ENCODE measurements at places on chromosomes 7 and 10.
A peak's percentile ranks its signal among the peaks of the same experiment; 100 is the strongest.

DNA sequence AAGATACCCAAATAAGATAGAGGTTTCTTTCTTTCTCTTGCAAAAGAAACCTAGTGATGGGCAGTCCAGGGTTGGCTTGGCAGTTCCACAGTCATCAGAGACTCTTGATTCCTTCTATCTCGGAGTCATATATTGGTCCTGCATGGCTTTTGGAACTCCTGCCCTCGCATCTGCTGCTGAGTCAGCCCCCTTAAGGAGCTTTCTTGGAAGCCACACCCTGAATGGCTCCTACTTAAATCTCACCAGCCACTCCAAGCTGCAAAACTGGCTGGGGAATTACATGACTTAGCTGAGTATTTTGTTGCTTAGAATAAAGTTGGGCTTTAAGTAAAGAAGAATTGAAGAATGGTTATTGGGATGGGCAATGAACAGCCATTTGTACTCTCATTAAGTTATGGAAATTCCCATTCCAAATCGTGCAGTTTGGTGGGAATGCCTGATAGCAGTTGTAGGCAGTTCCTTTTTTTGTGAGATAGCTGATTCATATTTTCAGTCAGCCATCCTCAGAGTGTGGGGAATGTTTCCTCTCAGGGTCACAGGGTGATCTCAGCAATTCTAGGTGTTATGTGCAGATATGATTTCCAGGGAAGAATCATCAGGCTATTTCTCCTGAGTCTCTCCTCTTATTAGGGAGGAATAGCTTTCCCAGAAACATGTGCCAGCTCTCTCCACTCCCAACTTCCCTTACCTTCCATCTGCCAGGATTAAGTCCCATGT lies 209.9 kb downstream of the BBS9 start:
- no peak for DNase-seq

- no peak for DNase-seq
Measured at GRCh38 chr10:50346942-50347341, 95.6 kb upstream of the ASAH2 start.

- DNase-seq: no peak
Measured at GRCh38 chr10:48802611-48803071, 118.0 kb downstream of the WDFY4 start.

DNA sequence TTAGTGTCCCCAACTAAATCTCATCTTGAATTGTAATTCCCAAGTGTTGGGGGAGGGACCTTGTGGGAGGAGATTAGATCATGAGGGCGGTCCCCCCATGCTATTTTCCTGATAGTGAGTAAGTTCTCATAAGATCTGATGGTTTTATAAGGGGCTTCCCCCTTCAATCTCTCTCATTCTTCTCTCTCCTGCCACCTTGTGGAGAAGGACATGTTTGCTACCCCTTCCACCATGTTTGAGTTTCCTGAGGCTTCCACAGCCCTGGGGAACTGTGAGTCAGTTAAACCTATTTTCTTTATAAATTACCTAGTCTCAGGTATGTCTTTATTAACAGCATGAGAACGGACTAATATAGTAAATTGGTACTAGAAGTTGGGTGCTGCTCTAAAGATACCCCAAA lies 365.6 kb downstream of the ANKRD7 start:
- no peak for DNase-seq

- DNase-seq: no peak
Measured at GRCh38 chr7:139594911-139595476, 71.5 kb downstream of the CLEC2L start.

GRCh38 chr7:139427788-139428187 lies 55.7 kb downstream of the KLRG2 start:
- DNase-seq: no peak

DNA sequence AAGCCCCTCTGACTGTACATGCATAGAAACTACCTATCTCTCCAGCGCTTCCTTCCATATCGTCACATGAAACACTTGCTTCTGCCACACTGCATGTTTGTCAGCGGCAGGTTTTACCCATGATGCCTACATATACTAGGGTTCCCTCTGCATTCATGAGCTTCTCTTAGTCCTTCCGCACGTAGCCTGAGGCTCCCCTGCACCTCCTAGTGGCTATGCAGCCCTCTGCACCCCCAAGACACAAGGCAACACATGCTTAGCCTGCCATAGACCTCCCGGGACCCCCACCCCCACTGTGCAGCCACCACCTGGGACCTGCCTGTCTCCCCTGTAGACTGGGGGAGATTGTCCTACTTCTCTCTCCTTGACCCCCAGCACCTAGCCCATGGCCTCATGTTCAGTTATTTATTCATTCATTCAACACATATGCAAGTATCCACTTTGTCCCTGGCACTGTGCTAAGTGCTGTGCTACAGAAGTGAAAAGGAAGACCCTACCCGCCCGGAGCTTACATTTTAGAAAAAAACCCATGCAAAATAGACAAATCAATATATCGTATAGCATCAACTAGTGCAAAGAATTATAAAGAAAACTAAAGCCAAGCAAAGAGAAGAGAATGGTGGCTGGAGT lies 23.5 kb downstream of the TMEM273 start:
- DNase-seq: no peak

- DNase-seq: no peak
Measured at GRCh38 chr7:17951742-17952254, 11.5 kb upstream of the SNX13 start.

DNA sequence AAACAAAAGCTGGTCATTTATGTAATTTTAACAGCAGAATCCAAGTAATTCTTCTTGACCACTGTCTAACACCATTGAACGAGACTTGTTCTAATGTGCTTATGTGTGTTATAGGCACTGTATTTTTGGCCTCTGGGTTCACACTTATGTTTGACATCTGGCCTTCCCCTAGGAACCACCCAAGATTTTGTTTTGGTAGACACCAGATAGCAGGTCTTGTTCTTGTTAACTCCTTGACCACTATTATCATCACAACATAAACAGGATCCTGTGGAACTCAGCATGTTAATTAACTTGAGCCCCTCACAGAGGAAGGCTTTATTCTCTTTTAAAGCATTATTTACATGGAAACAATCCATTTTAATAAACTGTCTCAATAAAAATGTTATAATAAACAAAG lies 167.7 kb downstream of the SEMA3D start:
- no peak for DNase-seq

DNA sequence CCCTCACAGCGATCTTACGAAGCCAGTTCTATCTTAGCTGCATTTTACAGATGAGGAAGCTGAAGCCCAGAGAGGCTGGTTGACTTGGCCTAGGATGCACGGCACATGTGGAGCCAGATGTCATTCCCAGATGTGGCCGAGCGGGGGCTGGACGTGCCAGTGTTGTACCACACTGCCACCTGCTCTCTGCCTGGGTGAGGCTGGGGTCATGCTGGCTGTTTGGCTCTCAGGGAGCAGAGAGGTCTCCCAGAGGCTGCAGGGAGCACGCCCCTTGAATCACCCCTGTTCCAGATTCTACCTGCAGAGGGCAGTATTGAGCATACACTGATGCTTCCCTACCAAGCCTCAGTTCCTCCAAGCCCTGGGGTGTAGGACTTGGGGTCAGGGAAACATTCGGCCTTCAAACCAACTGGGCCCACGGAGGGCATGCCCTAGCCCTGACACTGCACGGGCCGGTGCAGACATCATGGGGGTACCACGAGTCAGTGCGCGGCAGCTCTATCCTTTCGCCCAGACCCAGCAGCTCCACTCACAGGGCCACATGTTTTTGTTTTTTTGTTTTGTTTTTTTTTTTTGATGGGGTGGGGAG lies 3.8 kb upstream of the GTF2IRD1 start:
- peak; percentile 54 for DNase-seq

DNA sequence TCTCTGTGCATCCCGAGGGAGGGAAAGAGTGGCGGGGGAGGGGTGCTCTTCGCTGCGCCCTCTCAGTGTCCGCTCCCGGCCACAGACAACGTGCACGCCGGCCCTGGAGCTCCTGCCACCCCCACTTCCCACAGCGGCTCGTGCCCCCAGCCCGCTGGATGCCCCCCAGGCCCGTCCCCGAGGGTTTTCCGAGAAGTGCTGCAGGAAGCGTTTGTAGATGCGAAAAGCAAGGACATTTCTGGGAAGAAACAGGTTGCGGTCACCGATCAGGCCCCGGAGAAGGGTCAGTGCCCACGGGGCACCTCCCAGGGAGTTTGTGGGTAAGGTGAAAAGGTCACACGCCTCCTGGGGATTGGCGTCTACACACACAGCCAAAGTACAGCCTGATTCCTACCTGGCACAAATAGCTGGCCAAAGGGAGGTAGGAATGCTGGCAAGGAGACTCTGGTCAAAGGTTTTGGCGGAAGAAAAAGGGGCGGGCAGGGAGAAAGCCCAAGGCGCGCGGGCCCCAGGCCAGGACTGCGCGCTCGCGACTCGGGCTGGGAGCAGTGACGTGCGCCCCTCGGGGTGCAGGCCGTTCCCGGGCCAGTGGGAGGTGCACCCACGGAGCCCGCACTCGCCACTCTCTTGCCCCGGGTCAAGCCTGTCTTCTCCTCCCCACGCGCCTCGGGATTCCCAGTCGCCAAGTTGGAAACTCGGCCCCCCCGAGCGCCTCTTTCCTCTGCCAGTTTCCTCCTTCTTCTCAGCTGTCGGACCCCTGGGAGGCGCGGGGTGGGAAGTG lies 1.5 kb upstream of the NRP1 start:
- no peak for DNase-seq

DNA sequence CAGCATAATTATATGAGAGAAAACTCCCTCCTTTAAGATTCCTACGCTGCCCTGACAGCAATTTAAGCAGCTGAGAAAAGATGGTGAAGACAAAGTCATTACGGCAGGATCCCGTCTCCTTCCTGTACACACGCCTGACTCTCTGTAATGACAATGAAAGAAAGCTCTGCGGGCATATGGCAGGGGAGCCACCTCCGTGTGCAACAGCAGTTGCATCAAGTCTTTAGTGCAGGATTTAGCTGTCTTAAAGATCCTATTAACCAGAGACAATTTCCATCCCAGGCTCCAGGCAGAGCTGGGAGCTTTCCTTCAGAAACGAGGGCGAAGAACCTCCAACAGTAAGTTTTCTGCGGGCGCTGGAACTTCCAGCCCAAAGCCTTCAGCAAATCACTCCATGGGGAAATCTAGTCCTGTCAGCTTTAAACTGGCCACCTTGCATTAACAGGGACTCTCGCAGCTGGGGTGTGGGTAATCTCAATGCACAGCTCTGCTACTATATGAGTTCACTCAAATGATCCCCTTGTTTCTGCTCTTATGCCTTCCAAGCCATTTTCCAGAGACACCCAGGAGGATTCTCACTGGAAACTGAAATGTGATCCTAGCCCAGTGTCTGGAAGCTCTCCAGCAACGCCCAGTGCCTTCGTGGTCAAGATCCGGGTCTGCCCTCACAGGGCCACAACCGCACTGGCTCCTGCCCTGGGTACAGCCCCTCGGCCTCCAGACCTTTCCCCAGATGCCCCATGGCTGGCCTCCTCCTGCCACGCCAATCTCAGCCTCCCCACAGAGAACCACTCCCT lies 74.9 kb downstream of the CTBP2 start:
- no peak for DNase-seq

- no peak for DNase-seq
Measured at GRCh38 chr7:16404636-16405035, 16.7 kb downstream of the CRPPA start.

DNA sequence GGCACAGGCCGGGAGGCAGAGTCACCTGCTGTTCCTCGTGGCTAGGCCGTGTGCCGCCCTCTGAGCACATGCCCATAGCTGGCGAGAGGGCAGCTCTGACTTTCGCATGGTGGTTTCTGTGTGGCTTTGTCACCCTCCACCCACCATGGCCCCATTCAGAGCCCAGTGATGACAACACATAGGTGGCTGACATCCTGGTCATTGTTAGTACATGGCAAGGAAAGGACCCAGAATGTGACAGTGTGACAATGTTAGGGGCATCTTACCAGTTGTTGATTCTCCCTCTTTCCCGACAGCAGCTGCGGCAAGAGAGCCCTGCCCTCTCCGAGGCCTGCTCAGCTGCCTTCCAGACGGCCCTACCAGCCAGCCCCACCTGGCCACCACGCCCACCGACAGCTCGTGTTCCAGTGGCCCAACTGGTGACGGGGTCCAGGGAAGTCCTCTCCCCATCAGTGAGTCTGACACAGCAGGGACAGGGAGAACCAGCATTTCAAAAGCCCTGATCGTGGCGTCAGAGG lies 52.2 kb downstream of the ZNF467 start:
- no peak for DNase-seq

- DNase-seq: no peak
Measured at GRCh38 chr10:69960606-69960987, 92.0 kb upstream of the MACROH2A2 start.
